ENCODE measurements at places on chromosomes 13 and 19. TPM values are rescaled to one million over a fixed set of nuclear protein-coding genes. Genes with fewer than 3 reads are reported as not detected.
A peak's percentile ranks its signal among the peaks of the same experiment; 100 is the strongest.

Gene C13orf42
- total RNA-seq, result not detected

Gene ZNF540
- total RNA-seq, result 13.0 TPM

DNA sequence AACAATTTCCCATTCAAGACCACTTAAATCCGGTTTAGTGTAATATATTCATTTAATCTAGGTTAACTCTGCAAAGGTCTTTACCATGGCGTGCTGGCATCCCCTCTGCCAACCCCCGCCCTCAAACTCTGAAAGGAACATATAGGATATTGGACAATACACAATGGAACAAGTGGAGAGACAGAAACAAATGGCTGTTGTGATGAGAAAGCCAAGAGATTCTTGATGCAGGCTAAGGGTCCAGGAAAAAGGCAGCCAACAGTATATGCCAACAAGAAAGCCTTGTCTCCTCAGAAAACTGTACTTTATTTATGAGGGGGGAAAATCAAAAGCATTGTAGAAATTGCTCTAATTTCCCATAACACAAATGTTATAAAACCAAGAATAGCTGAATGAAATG lies 407.3 kb upstream of the SGCG start:
- DNase-seq, result no peak

GRCh38 chr19:16290692-16291091 lies 33.9 kb upstream of the KLF2 start:
- peak; percentile 54 for DNase-seq

DNA sequence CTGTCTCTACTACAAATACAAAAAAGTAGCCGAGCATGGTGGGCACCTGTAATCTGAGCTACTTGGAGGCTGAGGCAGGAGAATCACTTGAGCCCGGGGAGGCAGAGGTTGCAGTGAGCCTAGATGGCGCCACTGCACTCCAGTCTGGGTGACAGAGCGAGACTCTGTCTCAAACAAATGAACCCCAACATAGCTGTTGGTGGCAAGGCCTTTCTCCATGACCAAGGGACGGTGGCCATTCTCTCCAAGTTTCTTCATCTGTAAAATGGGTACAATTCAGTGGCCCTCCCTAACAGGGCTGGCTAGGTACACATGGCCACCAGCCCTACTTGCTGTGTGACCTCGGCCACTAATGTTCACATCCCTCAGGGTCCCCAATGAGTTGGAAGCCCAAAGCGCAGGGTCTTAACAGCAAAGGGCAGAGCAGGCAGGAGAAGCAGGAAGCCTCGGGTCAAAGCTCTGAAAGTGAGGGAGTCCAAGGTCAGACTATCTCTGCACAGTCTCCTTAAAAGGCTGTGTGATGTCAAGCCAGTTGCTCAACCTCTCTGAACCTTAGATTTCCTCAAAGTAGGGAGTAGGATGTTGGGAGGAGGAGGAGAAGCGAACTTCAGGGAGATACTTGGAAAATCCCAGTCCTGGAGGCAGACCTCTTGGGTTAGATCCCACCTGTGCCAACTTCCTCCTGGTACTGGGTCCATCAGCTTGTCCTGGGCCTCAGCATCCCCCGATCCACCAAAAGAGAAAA lies 2.7 kb downstream of the JUND start:
- DNase-seq, result no peak

GRCh38 chr13:77807431-77808135 lies 110.1 kb downstream of the SLAIN1 start:
- no peak for DNase-seq

- DNase-seq, result no peak
These were observed 5.0 kb downstream of the KIRREL2 start for GRCh38 chr19:35861640-35862160.
